8988T (cell line): ENCODE measurements at places on chromosomes 16 and 17.

DNA sequence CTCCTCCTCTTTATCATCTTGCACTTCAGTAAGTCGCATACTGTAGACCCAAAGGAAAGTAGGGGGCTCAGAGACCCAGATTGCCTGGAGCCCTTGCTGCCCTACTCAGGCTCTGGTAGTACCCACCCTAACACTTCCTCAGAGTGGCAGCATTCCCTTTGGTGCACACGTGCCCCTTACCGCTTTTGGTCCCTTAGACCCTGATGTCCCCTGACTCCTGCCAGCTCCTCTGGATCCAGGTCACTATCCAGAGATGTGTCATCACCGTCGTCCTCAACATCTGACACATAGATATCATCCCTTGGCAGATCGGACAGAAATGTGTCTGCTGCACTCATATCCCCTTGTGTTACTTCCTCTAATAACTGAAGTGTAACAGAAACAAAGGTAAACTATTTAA lies 5.4 kb upstream of the PSMC5 start:
- DNase-seq = no peak

- DNase-seq = no peak
These were observed 124.8 kb downstream of the ABCC1 start for GRCh38 chr16:16073891-16074881.

DNA sequence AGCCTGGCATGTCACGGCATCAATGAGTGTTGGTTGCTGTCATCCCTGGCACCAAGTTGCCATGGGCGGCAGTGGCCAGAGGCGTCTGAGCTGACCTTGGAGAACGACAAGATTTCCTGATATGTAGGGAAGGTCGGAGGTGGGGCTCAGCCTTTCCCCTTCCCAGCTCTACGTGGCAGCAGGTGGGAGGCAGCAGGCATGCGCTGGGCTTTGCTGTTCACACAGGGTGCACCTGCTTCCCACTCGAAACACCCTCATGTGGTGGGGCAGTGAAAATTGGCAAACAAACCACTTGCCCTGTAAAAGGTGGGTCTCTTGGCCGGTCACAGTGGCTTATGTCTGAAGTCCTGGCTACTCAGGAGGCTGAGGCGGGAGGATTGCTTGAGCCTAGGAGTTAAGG lies 12.3 kb upstream of the TFAP4 start:
- DNase-seq = no peak

DNA sequence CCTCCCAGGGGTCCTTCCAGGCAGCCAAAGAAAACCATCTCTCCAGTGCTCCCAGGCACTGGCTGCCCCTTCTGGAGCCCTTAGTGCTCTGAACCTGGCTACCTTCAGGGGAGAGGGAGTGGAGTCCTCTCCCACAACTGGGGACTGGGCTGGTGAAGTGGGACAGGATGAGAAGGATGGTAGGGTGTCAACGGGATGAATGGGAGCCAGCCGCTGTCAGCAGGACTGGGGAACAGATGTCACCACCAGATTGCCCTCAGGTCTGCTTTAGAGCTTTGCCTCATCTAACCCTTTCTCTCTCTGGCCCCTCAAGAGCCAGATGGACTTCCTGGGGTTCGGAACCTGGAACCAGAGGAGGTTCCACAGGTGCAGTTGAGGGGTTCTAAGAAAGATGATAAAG lies 488 bp upstream of the SEBOX start:
- no peak for DNase-seq

DNA sequence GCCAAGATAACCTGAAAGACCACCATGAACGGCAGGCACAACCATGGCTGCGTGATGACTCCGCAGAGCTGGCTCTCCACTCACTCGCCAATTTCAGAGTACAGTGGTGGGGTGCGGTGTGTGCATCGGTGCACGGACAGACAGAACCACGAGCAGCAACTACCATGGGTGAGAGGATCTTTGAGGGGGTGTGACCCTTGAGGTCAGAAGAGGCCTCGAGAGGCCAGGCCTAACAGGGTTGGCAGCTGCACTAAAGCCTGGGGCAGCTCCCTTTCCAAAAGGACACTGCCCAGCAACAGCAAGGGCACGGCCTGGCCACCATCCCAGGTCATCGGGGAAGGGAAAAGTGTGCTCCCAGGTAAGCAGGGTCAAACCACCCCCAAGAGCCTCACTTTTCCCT lies 1.9 kb upstream of the ECI1 start:
- DNase-seq = no peak

DNA sequence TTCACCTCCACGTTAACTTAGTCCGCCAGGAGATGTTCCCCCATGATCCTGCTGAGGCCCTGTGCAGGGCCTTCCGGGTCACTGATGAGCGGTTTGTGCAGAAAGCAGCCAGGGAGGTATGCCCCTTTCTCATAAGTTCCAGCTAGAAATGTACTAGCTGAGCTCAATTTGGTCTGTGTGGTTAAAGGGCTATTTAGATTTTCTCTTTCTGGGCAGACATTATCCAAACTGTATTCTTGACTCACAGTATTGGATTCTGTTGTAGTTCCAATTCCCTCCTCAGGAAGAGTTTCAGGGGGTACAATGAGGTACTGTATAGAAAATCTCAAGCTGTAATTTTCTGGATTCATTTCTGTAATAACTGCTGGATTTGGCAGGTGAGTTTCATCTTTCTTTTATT lies 137.1 kb downstream of the TRIM37 start:
- DNase-seq = no peak

GRCh38 chr17:10224582-10225195 lies 26.3 kb upstream of the GAS7 start:
- DNase-seq = no peak

- no peak for DNase-seq
These were observed 44.1 kb downstream of the DNAH17 start for GRCh38 chr17:78532922-78533640.
